RPMI7951 (cell line): ENCODE measurements at places on chromosomes 3 and 15. TPM values are rescaled to one million over a fixed set of nuclear protein-coding genes. Genes with fewer than 3 reads are reported as not detected.

The MNS1 gene
- total RNA-seq: 9.6 and 9.7 TPM in 2 replicates

The NDN gene
- 24.0 and 30.2 TPM in 2 replicates for total RNA-seq

The ACP3 gene
- total RNA-seq: 0.59 and 1.7 TPM in 2 replicates

The COL6A6 gene
- not detected in 2 replicates for total RNA-seq

The HESX1 gene
- 1.9 and 2.5 TPM in 2 replicates for total RNA-seq

The RETNLB gene
- total RNA-seq: not detected in 2 replicates

The THUMPD3 gene
- total RNA-seq: 48.4 and 63.3 TPM in 2 replicates

The ARGFX gene
- not detected in 2 replicates for total RNA-seq

The RAD51 gene
- 13.8 and 15.7 TPM in 2 replicates for total RNA-seq

GRCh38 chr15:43881944-43882343 lies 55.1 kb downstream of the WDR76 start:
- DNase-seq: peak; percentile 12

GRCh38 chr15:77621847-77622208 lies 10.9 kb downstream of the LINGO1 start:
- no peak for DNase-seq

DNA sequence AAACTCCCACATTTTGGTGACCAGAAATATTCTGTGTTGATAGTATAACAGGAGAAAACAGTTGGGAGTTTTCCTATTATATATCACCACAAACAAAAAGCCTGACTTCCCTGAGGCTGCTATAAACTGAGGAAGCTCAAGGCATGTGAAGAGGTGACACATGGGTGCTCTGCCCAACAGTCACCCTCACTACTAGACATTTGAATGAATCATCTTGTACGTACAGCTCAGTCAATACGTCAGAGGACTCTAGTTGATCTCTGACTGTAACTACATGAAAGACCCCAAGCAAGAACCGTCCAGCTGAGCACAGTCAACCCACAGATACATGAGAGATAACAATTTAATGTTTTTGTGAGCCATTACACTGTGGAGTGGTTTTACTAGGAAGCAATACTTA lies 338.3 kb upstream of the ATP11B start:
- DNase-seq: no peak

GRCh38 chr3:50417637-50418033 lies 58.3 kb upstream of the TMEM115 start:
- DNase-seq: peak; percentile 5

DNA sequence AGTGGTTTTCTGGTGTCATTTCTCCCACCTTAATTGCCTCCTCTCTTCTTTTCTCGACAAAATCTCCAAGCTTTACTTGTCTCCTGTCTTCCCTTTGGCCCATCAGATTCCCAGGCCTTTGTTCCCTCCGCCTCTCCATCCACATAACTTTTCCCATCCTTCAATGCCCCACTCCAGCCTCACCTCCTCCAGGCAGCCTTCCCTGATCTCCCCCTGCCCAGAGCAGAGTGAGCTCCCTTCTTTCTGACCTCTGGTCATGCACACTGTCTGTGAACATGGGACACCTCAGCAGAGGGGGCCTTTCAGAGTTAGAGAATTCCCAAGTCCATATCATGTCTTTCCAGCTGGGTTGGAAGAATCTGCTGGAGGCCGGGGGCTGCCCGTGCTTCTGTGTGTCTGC lies 14.6 kb upstream of the SSUH2 start:
- no peak for DNase-seq

DNA sequence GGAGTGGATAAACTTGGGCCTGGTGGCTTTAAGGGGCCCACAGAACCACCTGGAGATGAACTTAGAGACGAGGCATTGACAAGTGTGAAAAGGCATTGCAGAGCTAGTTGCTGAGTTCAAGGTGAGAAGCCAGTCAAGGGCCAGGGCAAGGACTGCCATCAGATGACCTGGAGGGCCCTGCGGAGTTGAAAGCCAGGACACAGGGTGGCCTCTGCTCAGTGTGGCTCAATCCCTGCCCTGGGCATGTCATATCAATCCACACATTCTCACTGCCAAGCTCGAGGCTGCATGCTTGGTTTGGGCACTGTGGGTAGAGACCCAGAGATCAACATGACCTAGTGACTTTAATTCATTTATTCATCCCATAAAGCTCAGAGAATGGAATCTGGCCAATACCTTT lies 9.2 kb downstream of the PAQR5 start:
- no peak for DNase-seq

DNA sequence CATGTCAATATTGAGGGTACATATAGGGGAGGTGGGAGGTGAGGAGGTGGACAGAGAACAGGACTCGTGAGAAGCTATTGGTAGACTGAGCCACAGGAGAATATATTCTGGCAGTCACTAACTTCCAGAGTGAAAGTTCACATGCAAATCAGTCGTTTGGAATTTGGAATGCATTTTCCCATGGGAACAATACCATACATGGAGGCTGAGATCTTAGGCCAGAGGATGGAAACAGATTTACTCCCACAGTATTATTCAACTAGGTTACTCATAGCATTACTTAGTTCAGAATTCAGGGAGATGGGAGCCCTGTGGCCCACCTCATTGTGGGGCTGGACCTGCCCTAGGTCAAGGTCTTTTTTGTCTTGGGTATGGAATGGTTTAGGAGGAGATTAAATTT lies 36.4 kb upstream of the ABHD2 start:
- DNase-seq: peak; percentile 76

- no peak for DNase-seq
Observed at GRCh38 chr3:122562923-122563716, 980 bp downstream of the PARP9 start.

GRCh38 chr3:170270282-170270881 lies 48.2 kb downstream of the PRKCI start:
- no peak for DNase-seq

DNA sequence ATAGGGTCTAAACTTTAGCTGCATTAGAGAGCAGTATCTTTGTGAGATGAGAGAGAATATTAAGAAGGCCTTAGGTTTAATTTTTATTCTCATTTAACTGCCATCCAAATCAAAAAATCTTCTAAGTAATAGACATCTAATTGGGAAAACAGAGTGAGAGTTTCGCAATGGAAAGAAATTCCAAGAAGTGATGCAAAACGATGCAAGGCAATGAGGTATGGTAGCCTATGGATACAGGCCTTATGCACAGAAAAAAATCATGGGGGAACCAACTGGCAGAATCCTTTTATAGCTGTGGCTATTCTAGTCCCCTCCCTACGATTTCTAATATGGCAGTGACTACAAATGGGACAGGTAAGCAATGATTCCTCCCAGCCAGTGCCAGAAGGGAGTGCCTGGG lies 225.9 kb downstream of the GREM1 start:
- DNase-seq: no peak

DNA sequence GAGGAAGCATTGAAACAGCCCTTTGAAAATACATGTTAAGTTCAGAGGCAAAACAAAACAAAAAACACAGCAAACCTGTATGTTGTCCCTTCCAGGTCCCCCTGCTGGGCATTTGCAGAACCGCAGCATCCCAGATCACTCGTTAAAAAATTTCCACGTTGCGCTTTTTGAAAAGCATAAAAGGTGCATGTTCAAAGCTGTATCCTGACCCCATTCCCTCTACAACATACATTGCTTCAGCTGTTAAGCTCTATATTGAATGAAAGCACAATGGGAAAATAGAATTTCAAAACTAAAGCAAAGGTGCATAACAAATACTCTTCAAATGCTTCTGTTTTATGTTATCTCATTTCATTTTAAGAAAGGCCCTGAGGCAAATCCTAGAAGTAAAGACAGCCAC lies 328.3 kb downstream of the THSD4 start:
- DNase-seq: peak; percentile 62

DNA sequence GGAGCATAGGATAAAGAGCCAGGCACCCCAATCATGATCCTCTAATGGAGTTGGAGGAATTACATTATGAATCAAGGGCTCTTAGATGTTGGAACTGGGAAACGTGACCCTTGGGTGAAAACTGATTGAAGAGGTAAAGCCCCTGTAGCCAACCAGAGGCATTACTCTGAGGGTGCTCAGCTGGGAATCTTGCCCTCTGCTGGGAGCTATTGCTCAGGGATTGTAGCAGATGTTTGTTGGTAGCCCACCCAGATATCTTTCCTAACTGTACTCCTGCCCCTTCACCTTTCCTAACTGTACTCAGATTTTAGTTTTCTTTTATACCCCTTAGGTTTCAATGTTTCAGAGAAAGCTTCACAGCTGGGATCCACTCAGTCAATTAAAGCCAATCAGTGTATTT lies 74.2 kb downstream of the RARB start:
- no peak for DNase-seq

DNA sequence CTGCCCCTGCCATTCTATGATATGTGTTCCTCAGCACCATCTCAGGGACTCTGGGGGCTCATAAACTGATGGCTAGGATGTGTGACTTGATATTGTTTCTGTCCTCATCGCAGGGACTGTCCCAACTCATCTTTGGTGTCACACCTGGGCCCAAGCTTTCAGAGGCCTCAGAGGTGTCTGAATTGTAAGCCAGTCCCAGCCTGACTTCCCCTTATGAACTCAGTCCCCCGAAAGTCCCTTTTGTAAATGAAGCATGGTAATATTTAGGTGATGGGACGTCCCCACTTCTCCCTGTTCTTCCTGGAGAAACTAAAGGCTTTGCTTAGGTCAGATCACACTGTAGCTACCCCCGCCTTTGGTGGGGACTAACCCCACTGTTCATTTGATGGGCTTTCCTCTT lies 142.4 kb upstream of the TLE3 start:
- DNase-seq: no peak

GRCh38 chr3:97949110-97949485 lies 23.1 kb downstream of the RIOX2 start:
- no peak for DNase-seq
